ENCODE measurements at places on chromosomes 3 and 15.

GRCh38 chr15:51424780-51425179, 83.3 kb downstream of the GLDN start:
- no peak for DNase-seq

- DNase-seq = no peak
Measured at GRCh38 chr15:48507416-48508065, 138.0 kb downstream of the FBN1 start.

DNA sequence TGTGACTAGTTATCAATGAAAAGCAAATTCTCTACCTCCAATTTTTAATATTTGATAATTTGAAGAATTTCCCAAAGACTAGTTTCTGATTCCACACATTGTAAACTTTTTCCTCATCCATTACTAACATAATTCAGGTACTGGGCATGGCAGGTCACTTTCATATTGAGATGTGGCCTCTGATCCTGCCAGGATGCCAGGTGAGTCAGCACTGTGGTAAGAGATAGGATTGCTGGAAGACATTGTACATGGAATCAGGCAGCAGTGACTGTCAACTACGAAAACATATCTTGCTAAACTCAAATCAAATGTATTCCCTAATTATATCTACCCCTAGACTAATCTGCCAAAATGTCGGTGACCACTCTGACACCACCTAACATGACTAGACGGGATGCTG, 33.2 kb upstream of the POU1F1 start:
- no peak for DNase-seq

GRCh38 chr3:107241217-107241616, 136.0 kb upstream of the CCDC54 start:
- no peak for DNase-seq

DNA sequence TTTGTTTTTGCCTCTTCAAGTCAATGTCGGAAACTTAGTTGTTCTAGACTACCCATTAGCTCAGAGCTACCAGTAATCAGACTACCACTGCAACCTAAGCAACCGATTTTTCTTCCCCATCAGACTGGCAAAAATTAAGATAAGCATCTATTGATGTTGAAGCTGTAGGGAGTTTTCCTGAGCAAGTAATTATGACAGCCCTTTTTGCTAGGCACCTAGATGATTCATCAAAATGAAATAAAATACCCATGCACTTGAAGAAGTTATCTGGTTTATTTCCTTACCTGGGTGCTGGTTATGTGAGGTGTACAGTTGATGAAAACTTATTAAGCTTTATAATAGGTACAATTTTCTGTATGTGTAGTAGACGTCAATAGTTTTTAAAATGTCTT, 554 bp upstream of the COMMD4 start:
- no peak for DNase-seq

- DNase-seq = no peak
Measured at GRCh38 chr3:193780397-193780796, 187.4 kb downstream of the OPA1 start.

DNA sequence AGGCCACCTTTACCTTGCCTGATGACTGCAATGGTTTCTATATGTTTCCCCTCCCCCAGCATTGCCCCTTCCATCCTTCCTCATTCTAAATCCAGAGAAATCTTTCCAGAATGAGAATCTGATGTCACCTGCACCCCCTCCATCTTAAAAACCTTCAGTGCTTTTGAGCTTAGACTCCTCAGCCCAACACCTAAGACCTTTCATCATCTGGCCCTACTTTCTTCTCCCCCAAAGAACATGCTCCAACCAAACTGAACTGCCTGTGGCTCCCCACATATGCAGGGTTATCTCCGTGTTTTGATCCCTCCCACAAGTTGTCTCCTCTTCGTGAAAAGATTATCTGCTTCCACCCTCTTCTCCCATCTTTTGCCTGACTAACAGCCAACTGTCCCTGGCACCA, 27.3 kb downstream of the RFTN1 start:
- DNase-seq = no peak

DNA sequence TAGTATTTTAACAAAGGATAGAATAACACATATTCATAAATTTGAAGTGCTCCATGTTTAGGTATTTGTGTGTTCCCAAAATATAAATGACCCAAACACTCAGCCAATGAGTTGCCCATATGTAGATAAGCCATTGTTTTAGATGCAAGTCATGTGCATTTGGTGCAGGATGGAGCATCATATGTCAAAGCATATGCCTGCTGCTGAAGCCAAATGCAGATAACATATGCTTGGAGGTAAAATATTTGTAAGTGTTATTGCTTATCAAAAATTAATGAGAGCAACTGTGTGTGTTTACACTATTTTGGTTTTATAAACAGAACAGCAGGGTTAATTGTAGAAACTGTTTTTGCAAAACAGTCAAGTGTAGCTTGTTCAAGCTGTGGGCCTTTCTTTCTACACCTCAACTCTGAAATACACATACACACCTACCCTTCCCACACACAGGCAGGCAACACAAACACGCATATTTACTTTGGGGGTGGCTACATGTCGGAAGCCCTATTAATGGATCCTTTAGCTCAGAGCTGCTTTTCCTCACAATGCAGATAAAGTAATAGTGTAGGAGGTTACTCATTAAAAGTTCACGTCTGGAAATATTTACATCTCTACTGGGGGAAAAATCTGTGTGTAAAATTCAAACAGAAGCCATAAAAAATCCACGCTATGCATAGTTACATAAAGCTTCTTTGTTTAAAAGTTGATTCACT, 521.4 kb downstream of the ZNF385D start:
- DNase-seq = no peak

DNA sequence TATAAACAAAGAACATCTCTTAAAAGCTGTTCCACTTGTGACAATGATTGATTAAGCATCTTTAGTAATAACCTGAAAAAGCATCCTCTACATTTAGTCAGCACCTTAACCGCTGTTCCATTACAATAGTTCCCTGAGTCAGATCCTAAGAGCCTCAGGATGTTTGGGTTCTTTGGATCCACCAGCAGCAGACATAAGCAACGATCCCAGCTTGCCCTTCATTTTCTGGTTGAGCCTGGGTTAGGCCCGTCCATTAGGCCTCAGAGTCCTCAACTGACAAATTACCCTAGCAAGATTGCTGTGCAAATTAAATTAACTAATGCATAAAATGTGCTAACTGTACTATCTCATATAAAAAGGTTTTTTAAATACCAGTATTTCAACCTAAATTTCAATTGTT, 42.3 kb upstream of the ROBO1 start:
- no peak for DNase-seq

GRCh38 chr3:71997066-71997653, 212.2 kb upstream of the PROK2 start:
- no peak for DNase-seq

All from esophagus squamous epithelium (tissue), 5 donors.